Activated CD4-positive, CD25-positive, alpha-beta regulatory T cell treated with anti-CD3 and anti-CD28 coated beads, Interleukin-2, amount 50 U/mL, for 24 hours (primary cell): ENCODE measurements at places on chromosomes 5 and 9.
A peak's percentile ranks its signal among the peaks of the same experiment; 100 is the strongest.

DNA sequence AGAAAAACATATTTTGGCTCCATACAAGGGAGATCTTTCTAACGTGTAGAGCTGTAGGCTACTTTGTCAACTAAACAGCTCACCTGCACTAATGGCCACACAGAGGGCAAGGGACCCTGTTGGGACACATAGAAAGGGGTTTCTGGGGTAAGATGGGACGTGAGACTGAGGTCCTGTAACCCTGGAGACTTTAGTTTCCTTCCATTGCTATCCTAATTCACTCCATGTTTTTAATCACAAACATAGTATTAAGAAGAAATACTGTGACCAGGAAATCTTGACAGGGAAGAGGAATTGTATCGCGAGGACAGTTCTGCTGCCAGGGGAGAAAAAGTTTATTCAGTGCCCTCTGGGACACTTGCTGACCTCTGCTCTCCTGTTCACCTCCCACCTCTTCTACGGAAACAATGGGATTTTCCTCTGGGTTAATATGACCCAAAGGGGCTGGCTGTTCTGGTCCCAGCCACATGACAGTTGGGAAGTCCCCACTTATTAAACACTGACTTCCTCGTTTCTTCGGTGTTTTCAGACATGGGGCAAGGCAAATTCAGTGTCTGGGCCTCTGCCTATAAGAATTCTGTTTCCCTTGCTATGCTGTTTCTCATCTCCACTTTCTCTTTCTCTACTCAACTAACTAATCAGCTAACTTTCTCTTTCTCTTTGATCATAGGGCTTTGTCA, 106.9 kb upstream of the SEMA6A start:
- peak; percentile 49 for ATAC-seq

- ATAC-seq = no peak
These were observed 2.1 kb downstream of the TLN1 start for GRCh38 chr9:35729700-35730485.

DNA sequence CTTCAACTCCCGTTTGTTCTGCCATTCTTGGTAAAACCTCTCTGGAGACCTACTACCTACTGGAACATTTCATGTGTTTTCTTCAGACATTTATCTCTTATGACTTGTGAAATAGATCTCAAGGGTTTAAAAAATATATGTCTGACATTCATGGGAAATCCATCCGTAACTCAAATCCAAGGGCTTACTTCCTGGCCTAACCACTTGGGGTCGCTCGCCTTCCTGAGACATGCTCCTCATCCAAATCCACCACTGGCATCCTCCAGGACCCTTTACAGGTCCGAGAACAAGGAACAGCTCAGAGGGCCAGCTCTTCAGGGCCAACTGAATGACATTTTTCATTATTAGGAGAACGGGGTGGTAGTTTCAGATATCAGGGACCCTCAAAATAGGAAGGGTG, 235.1 kb upstream of the TUT7 start:
- ATAC-seq = no peak

DNA sequence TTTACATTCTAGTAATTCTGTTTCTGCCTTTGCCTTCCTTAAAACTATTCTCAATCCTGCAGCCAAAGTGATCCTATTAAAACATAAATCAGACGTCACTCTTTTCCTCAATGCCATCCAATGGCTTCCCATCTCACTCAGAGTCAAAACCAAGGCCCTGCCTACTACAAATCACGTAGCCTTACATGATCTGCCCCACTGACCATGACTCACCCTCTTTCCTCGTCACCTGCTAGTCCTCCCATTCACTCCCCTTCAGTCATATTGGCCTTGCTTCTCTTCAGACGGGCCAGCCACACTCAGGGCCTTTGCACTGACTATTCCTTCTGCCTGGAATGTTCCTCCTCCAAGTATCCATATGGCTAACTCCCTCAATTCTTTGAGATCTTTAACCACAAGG, 39.0 kb upstream of the DMXL1 start:
- peak; percentile 44 for ATAC-seq

DNA sequence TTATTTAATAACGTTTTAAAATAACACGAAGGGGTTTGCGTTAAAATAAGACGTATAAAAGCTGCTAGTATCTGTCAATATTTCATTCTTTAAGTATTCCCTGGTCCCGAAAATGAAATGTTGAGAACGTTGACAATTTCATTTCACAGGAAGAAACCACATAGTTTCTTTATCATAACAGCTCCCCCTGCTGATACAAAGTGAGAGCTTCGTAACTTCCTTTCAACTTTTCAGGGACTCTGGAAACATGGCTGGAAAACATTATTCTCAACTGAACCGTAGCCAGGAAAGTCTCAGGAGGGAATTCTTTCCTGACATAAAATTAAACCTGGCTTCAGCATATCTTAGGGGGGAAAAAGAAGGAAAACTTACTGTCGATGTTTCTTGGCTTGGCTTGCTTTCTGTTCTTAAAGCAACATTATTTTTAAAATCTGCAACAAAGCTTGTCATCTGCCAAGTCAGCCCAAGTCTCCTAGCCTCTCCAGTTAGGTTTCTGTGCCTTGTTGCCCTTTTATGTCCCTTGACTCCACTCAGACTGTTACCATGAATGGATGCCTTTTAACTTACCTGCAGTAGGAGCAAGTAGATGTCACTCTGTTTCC, 122.9 kb upstream of the DAB2 start:
- ATAC-seq = no peak
